ENCODE measurements at places on chromosomes 7 and 10. TPM values are rescaled to one million over a fixed set of nuclear protein-coding genes. Genes with fewer than 3 reads are reported as not detected.

- no peak overlapping the region for H3K4me3 ChIP-seq
- H3K27me3 ChIP-seq = no peaks in the 10 kb centered on the region
- DNase-seq = no peak
- H3K36me3 ChIP-seq = no peaks in the 10 kb centered on the region
Observed at GRCh38 chr7:158274404-158274811, 313.2 kb downstream of the PTPRN2 start.

- H3K27ac ChIP-seq = no peak overlapping the region
- no peak overlapping the region for H3K4me3 ChIP-seq
- no peaks in the 10 kb centered on the region for H3K27me3 ChIP-seq
- no peaks in the 10 kb centered on the region for H3K36me3 ChIP-seq
Observed at GRCh38 chr10:14617852-14618251, 156.8 kb downstream of the FAM107B start.

DNA sequence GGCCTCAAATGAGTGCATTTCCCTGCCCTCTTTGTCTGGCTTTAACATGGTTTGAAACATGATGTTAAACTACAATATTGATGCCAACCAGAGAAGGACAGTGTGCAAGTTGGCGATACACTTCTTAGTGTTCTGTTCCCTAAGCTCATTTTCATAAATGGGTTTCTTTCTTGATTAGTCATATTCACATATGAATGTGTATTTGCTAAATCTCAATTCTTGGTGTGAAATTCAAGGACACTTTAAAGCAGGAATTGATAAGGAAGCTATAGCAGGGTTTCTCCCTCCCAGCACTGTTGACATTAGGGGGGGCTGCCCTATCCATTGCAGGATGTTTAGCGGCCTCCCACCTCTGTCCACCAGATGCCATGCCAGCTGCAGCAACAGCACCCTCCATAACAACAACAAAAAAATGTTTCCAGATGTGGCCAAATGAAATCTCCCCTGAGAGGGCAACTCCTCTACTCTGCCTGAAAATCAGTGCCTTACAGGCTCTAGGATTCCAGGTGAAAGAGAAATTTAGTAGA, 13.1 kb downstream of the CCNY start:
- no peaks in the 10 kb centered on the region for H3K27me3 ChIP-seq
- H3K4me3 ChIP-seq = no peak overlapping the region
- H3K27ac ChIP-seq = no peak overlapping the region
- peaks cover 79% of the 10 kb centered on the region for H3K4me1 ChIP-seq
- no peaks in the 10 kb centered on the region for H3K36me3 ChIP-seq

- H3K27ac ChIP-seq = no peak overlapping the region
- H3K4me3 ChIP-seq = no peak overlapping the region
- no peaks in the 10 kb centered on the region for H3K27me3 ChIP-seq
- H3K36me3 ChIP-seq = no peaks in the 10 kb centered on the region
Observed at GRCh38 chr7:48427671-48428070, 256.4 kb downstream of the ABCA13 start.

DNA sequence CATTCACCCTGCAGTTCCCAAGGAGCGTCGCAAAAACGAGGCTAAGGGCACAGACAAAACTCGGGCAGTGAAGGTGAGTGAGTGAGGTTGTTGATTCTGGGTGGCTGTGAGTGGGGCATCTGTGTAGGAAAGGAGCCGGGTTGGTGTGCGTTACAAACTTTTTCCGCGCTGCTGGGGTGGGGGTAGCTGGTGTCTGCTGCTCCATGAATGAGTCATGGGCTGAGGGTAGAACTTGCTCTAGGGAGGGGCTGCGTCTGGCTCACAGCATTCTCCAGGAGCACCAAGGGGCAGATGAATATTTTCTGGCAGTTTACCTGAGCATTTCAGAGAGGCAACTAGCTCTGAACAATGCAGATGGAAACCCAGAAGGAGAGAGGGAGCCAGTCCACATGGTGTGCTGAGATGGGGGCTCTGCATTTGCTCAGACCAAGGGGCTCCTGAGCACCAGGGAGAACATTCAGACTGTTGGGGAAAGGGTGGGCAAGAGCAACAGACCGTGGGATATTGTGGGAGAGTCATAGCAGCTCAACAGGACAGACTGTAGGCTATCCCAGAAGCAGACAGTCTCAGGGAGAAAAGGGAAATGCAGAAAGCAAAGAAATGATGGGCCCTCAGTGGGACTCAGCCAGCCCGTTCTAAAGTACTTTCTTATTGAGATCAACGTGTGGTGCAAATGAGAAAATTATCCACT, 18.8 kb downstream of the NOBOX start:
- peaks cover 4% of the 10 kb centered on the region for H3K36me3 ChIP-seq
- DNase-seq = peak; percentile 65
- H3K4me1 ChIP-seq = peaks cover 19% of the 10 kb centered on the region
- no peaks in the 10 kb centered on the region for H3K27me3 ChIP-seq
- H3K27ac ChIP-seq = no peak overlapping the region
- no peak overlapping the region for H3K4me3 ChIP-seq

GRCh38 chr7:129544700-129545099, 42.4 kb downstream of the SMKR1 start:
- no peak overlapping the region for H3K4me3 ChIP-seq
- peaks cover 2% of the 10 kb centered on the region for H3K4me1 ChIP-seq
- no peaks in the 10 kb centered on the region for H3K27me3 ChIP-seq
- no peak overlapping the region for H3K27ac ChIP-seq
- no peak for DNase-seq
- no peaks in the 10 kb centered on the region for H3K36me3 ChIP-seq

DNA sequence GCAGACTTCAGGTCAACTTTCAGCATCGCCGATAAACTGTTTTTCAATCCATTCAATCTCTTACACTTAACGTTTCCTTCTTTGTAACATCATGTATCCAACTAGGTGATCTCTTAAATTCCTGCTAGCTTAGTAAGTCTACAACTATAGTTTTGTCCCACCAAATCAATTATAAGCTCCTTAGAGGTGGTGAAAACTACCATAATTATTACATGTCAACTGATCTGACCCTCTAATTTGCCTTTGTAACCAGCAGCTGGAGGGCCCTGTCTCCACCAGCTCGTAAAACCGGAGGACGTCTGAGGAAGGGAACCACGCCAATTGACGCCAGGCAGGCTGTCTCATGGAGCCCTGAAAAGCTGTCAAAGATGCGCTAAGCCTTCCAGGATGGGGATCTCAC, 113.4 kb downstream of the ABCC2 start:
- no peaks in the 10 kb centered on the region for H3K4me1 ChIP-seq
- DNase-seq = no peak
- peaks cover 6% of the 10 kb centered on the region for H3K36me3 ChIP-seq
- no peak overlapping the region for H3K27ac ChIP-seq
- H3K4me3 ChIP-seq = no peak overlapping the region
- H3K27me3 ChIP-seq = no peaks in the 10 kb centered on the region

GRCh38 chr10:24480447-24480846, 243.2 kb downstream of the ARHGAP21 start:
- peaks cover 10% of the 10 kb centered on the region for H3K27me3 ChIP-seq
- H3K4me1 ChIP-seq = peaks cover 3% of the 10 kb centered on the region
- no peak for DNase-seq
- no peak overlapping the region for H3K4me3 ChIP-seq
- no peak overlapping the region for H3K27ac ChIP-seq

DNA sequence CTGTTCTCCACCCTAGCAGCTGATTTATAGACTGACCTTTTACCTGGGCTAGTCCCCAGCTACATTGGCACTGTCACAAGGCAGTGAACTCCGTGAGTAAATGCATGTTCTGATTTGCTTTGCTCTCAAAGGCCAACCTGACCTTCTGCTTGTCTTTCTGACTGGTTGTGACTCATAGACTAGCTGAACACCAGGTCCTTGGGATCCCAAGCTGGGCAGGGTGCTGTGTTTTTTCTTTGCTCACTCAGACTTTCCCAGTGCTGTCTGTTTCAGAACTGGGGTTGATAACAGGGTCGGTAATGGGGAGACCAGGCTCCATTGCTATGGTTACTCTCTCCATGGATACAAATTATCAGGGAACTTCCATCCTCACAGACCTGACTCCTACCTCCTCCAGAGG, 35.0 kb downstream of the EVX1 start:
- DNase-seq = no peak
- no peaks in the 10 kb centered on the region for H3K36me3 ChIP-seq
- H3K27ac ChIP-seq = no peak overlapping the region
- no peaks in the 10 kb centered on the region for H3K4me1 ChIP-seq

DNA sequence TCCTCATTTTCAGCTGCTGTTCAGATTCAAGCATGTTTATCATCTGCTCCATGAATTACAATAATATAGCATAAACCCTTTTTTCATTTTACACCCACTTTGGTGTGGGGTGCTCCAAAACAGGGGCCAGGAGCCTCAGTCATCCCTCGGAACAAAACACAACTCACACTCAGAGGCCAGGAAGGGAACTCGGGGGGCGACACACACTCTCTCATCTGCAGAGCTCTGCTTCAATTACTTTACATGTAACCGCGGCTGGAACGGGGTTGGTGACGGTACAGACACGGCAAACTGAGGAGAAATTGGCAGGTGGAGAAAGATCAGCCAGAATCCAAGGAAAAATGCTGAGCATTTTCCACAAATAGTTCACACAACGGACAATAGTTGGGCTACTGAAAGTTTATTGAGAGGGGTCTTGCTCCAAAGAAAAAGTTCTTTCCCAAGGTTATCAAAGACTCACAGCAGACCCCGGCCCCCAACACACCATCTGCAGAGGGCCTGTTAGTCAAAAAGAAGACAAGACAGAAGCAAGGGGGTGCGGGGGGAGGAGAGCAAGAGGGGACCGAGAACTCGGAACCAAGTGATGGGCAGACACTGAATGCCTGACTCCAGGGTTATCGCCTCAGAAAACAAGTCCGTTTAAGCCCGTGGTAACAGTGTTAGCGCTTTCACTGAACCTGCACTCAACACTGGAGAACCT, 20.5 kb downstream of the DIP2C start:
- H3K27me3 ChIP-seq = peaks cover 3% of the 10 kb centered on the region
- no peak overlapping the region for H3K4me3 ChIP-seq
- H3K27ac ChIP-seq = no peak overlapping the region

- no peak overlapping the region for H3K27ac ChIP-seq
- H3K4me1 ChIP-seq = no peaks in the 10 kb centered on the region
- H3K4me3 ChIP-seq = no peak overlapping the region
- no peaks in the 10 kb centered on the region for H3K36me3 ChIP-seq
Observed at GRCh38 chr7:158193446-158193845, 394.2 kb downstream of the PTPRN2 start.

- no peak overlapping the region for H3K27ac ChIP-seq
- H3K36me3 ChIP-seq = no peaks in the 10 kb centered on the region
- DNase-seq = no peak
- peaks cover 19% of the 10 kb centered on the region for H3K4me1 ChIP-seq
- H3K4me3 ChIP-seq = no peak overlapping the region
Observed at GRCh38 chr7:69736126-69736810, 138.0 kb downstream of the AUTS2 start.

The TWIST1 gene
- total RNA-seq = not detected

The PIP gene
- total RNA-seq = not detected

The CYP26A1 gene
- not detected for total RNA-seq

The AKR1C8 gene
- total RNA-seq = not detected

The GIMAP2 gene
- 42.2 TPM for total RNA-seq

Data from activated CD8-positive, alpha-beta T cell treated with anti-CD3 and anti-CD28 coated beads for 36 hours (primary cell).